Spinal cord (tissue), 10 donors: ENCODE measurements at places on chromosomes 3 and 15. TPM values are rescaled to one million over a fixed set of nuclear protein-coding genes. Genes with fewer than 3 reads are reported as not detected.
A peak's percentile ranks its signal among the peaks of the same experiment; 100 is the strongest.

Gene UROC1
- polyA plus RNA-seq, result 0.35 TPM

Gene LSMEM2
- 1.1 TPM for polyA plus RNA-seq

DNA sequence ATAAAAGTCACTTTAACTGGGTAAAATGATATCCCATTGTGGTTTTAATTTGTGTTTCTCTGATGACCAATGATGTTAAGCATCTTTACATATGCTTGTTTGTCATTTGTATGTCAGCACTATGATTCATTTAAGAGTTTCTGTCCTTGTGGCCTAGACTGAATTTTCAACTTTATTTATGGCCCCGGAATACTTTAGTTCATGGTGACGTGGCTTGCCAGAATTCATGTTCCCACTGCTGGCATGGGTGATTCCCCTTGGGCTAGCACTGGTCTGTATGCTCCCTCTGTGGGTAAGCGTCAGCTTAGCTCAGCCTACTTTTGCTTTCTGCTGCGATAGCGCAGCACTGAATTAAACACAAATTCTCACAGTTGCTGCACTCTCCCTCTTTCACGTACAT is 436.3 kb upstream of the SGO1 start:
- no peak overlapping the region for H3K27ac ChIP-seq
- no peaks in the 10 kb centered on the region for H3K27me3 ChIP-seq
- H3K4me3 ChIP-seq, result no peak overlapping the region
- H3K36me3 ChIP-seq, result no peaks in the 10 kb centered on the region

DNA sequence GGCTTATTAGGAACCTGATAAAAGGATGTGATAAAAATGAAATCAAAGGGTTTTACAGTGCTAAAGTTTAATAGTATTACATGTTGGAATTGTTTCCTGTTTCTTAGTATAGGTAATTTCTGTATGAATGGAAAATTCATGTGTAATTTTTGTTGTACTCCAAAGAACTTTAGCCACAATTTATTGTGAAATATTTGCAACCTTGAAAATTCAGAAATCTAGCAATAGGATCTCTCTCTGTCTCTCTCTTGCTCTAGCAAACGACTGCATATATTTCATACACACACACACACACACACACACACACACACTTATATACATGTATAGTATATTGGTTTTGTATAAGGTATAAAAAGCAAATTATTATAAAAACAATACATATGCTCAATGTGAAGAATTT is 59.6 kb downstream of the PIAS1 start:
- H3K27ac ChIP-seq, result peak overlapping the region; percentile 47
- no peak overlapping the region for H3K4me3 ChIP-seq
- no peaks in the 10 kb centered on the region for H3K36me3 ChIP-seq
- no peaks in the 10 kb centered on the region for H3K4me1 ChIP-seq
- no peak for DNase-seq

DNA sequence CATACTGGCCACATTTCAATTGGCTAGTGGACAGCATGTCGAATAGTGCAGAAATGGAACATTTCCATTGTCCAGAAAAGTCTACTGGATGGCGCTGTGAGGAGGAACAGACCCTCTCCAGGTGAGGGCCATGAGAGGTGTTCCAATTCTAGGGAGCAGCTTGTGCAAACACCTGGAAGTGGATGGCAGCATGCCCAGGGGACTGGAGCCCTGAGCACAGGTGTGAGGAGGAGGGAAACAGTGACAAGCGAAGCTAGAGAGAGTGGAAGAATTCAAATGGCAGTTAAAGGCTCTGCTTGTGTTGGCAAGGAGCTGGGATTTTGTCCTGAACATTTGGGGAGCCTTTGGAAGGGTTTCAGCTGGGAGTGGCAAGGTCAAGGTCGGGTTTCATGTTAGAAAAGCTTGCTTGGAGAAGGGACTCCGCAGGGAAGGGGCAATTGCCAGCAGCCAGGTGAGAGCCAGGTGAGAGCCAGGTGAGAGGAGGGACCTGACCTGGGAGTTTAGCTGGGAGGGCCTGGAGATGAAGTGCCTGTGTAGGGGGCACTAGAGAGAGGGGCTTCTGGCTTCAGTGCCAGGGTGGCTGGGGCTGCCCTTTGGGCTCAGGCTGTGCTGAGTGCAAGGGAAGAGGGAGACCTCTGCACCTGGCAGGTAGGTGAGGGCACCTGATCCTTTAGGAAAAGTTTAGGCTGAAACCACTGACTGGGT is 93.8 kb downstream of the LINGO1 start:
- no peaks in the 10 kb centered on the region for H3K36me3 ChIP-seq
- peaks cover 86% of the 10 kb centered on the region for H3K4me1 ChIP-seq
- DNase-seq, result no peak

- peaks cover 3% of the 10 kb centered on the region for H3K4me1 ChIP-seq
- H3K27ac ChIP-seq, result no peak overlapping the region
- no peaks in the 10 kb centered on the region for H3K27me3 ChIP-seq
- H3K36me3 ChIP-seq, result no peaks in the 10 kb centered on the region
These were observed 61.6 kb downstream of the TMEM44 start for GRCh38 chr3:194571491-194572142.

- H3K4me1 ChIP-seq, result peaks cover 9% of the 10 kb centered on the region
- no peak overlapping the region for H3K4me3 ChIP-seq
- no peak overlapping the region for H3K27ac ChIP-seq
- no peak for DNase-seq
These were observed 75.7 kb upstream of the PRR23C start for GRCh38 chr3:139120086-139121056.

DNA sequence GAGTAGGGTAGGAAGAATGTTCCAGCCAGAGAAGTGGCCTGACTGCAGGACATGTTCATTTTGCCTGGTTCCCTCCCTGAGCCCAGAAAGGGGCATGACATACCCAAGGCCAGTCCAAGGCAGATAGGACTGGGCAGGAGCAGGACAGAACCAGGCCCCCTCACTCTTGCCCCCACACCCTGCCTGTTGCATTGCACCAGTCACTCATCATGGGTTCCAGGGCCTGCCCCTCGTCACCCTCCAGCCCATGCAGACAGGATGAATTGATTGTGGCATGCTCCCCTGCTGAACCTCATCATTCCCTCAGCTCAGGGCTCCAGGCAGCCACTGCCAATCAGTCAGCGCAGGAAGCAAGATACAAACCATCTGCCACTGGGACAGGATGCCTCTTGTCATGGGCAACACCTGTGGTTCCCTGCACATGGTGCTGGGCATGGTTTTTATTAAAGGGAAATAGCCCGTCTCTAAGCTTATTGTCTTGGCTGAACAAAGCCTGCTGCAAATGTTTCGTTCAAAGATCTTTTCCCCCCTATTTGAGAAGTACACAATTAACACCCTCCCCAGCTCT is 48.9 kb downstream of the RASGRF1 start:
- H3K27ac ChIP-seq, result no peak overlapping the region
- DNase-seq, result peak; percentile 30
- peaks cover 4% of the 10 kb centered on the region for H3K4me1 ChIP-seq
- no peaks in the 10 kb centered on the region for H3K27me3 ChIP-seq

- no peaks in the 10 kb centered on the region for H3K36me3 ChIP-seq
- DNase-seq, result no peak
- H3K27me3 ChIP-seq, result no peaks in the 10 kb centered on the region
- H3K27ac ChIP-seq, result no peak overlapping the region
- no peak overlapping the region for H3K4me3 ChIP-seq
- peaks cover 4% of the 10 kb centered on the region for H3K4me1 ChIP-seq
These were observed 180.9 kb upstream of the UBE3A start for GRCh38 chr15:25619761-25620160.

DNA sequence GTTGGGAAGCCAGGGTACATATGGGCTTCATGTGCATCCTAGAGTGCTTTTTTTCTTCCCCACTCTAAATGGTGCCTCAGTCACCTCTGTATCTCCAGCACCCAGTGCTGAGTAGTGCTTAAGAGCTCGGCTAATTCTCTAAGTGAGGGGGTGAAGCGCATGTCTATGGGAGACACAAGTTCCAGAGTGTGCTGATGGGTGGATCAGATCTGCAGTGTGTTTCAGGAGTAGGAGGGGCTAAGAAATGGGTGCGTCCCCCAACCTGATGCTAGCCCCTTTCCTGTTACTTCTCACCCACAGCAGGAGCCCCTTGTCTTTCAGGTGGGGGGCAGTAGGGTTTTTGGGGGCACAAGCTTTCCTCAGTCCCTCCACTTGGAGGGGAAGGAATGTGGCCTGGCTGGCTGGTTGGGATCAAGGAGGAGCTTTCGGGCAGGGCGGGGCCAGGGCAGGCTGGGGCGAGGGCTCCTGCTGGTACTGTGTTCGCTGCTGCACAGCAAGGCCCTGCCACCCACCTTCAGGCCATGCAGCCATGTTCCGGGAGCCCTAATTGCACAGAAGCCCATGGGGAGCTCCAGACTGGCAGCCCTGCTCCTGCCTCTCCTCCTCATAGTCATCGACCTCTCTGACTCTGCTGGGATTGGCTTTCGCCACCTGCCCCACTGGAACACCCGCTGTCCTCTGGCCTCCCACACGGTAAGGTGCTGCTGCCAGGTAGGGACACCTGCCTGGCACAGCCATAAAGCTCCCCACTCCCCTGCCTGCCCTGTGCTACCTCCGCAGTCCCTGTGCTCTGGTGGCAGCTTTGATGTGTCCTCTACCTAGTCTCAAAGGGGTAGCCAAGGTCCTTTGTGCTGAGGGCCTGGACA is at the start of gene IL17RE:
TSS of gene IL17RE (plus strand) at position 477 of the 866 bp plus-strand sequence. CDS start at position 562, 85 bp downstream.
- no peaks in the 10 kb centered on the region for H3K27me3 ChIP-seq
- H3K4me1 ChIP-seq, result peaks cover 7% of the 10 kb centered on the region
- DNase-seq, result no peak
- no peaks in the 10 kb centered on the region for H3K36me3 ChIP-seq

DNA sequence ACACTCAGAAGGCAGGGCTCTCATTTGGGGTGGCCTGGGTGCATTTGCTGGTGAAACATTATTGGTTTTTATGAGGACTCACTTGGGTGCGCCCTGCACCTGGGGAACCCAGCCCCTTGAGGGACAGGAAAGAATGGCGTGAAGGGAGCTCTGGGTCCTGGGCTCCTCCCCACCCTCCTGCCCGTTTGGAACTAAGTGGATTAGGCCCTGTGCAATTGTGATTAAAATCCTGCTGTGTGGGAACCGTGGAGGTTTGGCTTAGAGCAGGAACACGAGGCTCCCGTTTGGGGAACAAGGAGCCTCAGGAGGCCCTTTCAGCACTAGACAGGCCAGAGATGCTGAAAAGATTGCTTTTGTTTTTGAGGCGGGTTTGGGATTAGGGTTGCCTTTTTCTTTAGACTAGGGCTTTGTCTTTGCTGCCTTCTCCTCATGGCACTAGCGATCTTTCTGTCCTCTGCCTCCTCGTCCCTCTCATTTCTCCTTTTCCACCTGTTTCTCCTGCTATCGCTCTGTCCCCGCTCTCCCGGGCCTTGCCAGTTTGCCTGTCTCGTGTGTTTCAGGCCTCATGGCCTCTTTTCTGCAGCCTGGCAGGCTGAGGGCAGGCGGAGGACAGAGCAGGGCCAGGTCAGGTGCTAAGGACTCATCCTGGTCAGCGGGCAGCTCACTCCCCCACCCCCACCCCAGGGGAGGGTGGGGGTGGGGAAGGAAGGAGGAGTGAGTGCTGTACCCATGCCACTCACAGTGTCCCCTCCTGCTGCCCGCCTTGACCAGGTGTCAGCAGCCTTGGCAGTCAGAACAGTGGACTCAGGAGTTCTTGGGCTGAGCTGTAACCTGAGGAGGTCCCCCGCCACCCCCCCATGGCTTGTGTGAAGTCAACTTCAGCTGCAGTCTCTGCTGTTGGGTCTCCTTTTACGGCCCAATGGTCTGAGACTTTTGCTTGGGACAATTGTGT is 8.6 kb downstream of the MAPKAPK3 start:
- no peak overlapping the region for H3K4me3 ChIP-seq
- no peaks in the 10 kb centered on the region for H3K27me3 ChIP-seq
- peaks cover 14% of the 10 kb centered on the region for H3K4me1 ChIP-seq
- H3K36me3 ChIP-seq, result no peaks in the 10 kb centered on the region
- no peak for DNase-seq

- H3K4me1 ChIP-seq, result peaks cover 3% of the 10 kb centered on the region
- H3K36me3 ChIP-seq, result no peaks in the 10 kb centered on the region
- no peak overlapping the region for H3K27ac ChIP-seq
These were observed 55.4 kb downstream of the BFSP2 start for GRCh38 chr3:133455281-133455680.

DNA sequence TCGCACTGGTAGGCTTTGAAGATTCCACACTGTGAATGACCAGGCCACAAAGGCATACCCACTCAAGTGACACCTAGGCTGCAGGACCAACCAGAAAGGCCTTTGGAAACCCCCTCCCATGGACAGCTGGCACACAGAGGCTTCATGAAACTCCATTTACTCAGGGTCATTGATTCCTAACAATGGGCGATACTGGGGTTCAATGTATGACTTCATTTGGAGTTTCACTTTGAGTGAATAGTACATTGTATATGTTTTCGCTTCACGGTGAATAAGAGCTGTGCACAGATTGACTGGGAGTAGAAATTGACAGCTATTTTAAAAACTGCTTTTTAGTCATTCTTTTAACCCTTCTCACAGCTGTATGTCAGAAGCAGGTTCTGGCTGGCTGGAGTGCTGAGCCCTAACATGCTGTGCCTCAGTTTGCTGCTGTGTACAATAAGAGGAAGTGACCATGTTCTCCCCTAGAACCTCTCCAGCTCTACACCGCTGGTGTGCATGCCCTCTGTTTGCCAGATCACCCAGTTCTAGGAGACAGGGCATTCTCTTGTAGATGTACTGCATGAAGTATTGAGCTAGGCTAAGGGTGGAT is 15.4 kb upstream of the CX3CR1 start:
- no peak for DNase-seq
- no peaks in the 10 kb centered on the region for H3K36me3 ChIP-seq
- H3K27ac ChIP-seq, result no peak overlapping the region
- H3K27me3 ChIP-seq, result no peaks in the 10 kb centered on the region
- peaks cover 13% of the 10 kb centered on the region for H3K4me1 ChIP-seq
- no peak overlapping the region for H3K4me3 ChIP-seq

GRCh38 chr3:112012205-112012992 is 13.7 kb downstream of the TAGLN3 start:
- H3K27ac ChIP-seq, result peak overlapping the region; percentile 26
- peaks cover 17% of the 10 kb centered on the region for H3K36me3 ChIP-seq
- H3K4me3 ChIP-seq, result no peak overlapping the region

DNA sequence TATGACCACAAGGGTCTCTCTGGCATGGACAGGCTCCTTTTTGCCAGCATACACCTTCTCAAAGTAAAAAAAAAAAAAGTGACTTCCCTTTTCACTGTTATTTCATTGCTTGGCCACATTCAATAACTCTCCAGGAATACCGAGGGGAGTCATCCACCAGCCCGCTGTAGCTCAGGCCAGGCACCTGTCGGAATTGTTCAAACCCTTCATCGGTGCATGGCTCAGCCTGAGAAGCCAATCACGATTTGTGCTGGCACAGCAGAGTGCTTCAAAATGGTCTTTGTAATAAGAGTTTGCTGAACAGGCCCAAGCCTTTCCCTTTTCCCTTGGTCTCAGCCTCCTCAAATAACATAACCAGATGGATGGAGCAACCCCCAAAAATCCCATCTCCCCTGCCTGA is 145.4 kb downstream of the PDZRN3 start:
- H3K4me3 ChIP-seq, result no peak overlapping the region
- H3K27me3 ChIP-seq, result no peaks in the 10 kb centered on the region
- H3K36me3 ChIP-seq, result no peaks in the 10 kb centered on the region

- H3K27ac ChIP-seq, result peak overlapping the region; percentile 2
- no peaks in the 10 kb centered on the region for H3K36me3 ChIP-seq
- DNase-seq, result no peak
- no peaks in the 10 kb centered on the region for H3K27me3 ChIP-seq
These were observed 47.0 kb upstream of the GK5 start for GRCh38 chr3:142272200-142272891.

- peaks cover 2% of the 10 kb centered on the region for H3K4me1 ChIP-seq
- H3K36me3 ChIP-seq, result no peaks in the 10 kb centered on the region
- H3K27ac ChIP-seq, result no peak overlapping the region
These were observed 14.8 kb downstream of the DOCK3 start for GRCh38 chr3:50689558-50689957.
